ENCODE measurements at places on chromosomes 5 and 9.
A peak's percentile ranks its signal among the peaks of the same experiment; 100 is the strongest.

GRCh38 chr9:129131300-129132145 lies 20.3 kb downstream of the PTPA start:
- DNase-seq = peak; percentile 73

DNA sequence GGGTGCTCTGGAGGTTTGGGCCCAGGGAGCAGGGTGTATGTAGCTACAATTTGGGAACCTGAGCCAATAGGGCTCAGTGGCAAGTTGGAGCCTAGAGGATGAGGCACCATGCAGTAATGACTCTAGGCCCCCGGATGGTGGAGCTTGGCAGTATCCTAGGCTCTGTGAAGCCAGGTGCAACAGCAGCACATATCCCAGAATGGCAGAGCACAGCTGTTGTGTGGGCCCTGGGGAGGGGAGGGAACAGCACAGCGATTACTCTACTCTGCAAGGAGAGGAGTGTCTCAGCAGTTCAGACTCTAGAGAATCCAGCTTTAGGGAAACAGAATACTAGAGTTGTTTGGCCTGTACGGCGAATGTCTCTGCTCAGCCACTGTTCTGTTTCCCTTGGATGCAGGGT lies 56.1 kb downstream of the LRRTM2 start:
- DNase-seq = no peak

DNA sequence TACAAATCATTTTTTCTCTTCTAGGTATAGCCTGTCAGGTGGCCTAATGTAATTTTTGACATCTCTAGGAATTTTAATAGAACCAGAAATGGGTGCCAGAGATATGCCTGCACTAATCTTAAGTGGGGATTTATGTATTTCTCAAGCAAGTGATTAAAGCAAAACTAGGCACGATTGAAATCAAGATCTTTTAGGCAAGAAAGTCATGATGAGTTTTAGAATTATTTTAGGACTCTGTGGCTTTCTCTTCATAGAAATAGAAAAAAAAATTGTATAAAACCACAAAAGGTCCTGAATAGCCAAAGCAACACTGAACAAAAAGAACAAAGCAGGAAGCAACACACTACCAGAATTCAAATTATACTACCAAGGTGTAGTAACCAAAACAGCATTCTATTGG lies 952 bp upstream of the AMACR start:
- DNase-seq = peak; percentile 13

DNA sequence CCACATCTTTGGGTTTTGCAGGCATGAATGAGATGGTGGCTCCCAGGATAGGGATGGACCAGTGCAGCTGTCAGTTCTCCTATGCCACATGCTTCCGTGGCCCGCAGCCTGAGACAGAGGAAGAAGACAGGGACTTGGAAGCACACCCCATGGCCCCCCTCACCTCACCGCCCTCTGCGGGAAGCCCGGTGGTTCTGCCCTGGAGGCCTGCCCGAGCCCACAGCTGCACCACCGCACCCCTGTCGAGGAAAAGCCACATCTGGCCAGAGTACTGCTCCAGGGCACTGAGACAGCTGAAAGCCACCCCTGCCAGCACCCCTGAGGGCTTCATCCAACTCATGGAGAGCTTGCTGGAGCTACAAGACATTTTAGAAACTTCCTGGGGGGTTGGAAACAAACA lies 7.6 kb upstream of the TRMT10B start:
- no peak for DNase-seq

DNA sequence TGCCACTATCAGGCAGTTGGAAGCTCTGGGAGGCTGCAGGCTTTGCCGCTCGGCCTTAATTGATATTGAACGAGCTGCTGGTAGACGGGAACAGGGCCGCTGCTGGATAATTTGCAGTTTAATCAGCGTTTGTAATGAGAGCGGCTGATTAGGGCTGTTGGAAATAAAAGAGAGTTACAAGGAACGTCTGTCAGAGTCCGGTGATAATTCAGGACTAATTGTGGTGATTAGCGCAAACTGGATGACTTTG lies 68.2 kb upstream of the TBCA start:
- no peak for DNase-seq

- DNase-seq = peak; percentile 24
Measured at GRCh38 chr5:37554938-37555337, 175.8 kb downstream of the WDR70 start.

- peak; percentile 72 for DNase-seq
Measured at GRCh38 chr5:61306531-61307131, 25.4 kb upstream of the ZSWIM6 start.

DNA sequence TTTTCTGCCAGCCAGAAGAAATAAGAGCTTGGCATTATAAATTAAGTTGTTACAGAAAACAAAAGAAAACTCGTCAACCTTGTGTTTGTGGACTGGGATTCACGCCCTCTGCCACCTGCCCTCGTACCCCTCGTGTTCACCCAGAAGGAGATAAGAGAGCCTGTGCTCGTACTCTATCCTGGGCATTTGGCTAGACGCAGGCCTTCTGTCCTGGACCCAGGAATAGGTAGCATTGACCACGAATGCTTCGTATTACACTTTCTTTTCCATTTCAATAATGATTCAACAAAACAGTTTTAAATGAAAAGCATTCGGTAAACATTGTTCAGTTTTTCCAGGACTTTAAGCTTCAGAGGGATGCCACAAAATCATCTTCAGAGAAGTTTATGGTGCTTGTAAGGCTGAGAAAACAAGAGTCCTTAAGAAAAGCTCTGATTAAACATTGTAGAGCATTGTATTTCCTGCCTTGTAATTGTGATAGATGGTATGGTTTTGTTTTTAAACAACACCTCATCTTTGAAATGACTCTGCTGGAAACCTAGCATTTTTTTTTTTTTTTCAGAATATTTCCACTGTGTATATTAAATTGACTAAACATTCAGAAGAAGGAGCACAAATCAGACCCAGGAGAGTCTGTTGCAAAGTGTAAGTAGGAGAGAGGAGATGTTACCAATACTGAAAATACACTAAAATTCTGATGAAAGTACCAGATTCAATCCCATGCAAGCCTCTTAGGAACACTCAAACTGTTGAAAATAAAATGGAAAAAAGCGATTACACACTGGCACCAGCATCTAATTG lies 27.6 kb downstream of the MTX3 start:
- DNase-seq = no peak

- no peak for DNase-seq
Measured at GRCh38 chr5:76389513-76390154, 13.5 kb upstream of the IQGAP2 start.

- no peak for DNase-seq
Measured at GRCh38 chr5:20536813-20537212, 548.8 kb upstream of the CDH18 start.

- no peak for DNase-seq
Measured at GRCh38 chr5:15371184-15371583, 128.8 kb upstream of the FBXL7 start.

DNA sequence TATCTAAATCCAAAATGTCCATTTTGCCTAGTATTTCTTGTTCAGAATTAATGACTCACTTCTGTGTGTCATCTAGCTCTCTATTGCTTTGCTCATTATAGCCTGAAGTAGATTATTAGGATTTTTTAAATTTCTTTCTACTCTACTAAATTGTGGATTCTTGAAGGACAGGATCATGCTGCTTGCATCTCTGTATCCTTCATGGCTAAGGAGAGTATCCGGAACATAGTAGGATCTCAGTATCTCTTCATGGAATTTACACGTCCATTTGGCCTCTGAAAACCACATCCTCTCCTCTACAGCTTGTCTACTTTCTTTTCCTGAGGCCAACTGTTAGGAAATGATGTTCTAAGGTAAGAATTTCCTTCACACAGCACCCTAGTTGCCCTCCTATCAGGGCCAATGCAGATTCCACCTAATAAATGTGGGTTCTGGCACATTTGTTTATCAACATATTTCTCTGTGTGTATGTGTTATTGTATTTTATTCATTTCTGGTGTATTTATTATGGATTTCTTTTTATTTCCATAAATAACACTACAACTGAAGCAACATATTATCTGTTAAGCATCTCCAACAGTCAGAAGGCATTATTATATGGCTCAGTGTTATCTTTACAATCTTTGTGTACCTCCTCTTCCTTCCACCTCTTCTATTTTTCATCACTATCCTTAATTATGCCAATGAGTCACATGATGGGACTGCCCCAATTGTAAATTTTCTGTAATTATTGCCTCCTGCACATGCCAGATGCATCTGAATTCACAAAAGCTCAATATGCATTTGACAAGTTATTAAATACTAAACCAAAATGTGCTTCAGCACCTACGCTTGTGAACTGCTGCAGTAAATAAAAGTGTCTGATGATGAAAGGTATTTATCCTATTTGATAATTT lies 557.8 kb upstream of the TLE4 start:
- peak; percentile 61 for DNase-seq

- peak; percentile 70 for DNase-seq
Measured at GRCh38 chr9:135463140-135463539, 16.4 kb upstream of the PPP1R26 start.

GRCh38 chr9:91407580-91408318 lies 15.9 kb downstream of the NFIL3 start:
- no peak for DNase-seq

DNA sequence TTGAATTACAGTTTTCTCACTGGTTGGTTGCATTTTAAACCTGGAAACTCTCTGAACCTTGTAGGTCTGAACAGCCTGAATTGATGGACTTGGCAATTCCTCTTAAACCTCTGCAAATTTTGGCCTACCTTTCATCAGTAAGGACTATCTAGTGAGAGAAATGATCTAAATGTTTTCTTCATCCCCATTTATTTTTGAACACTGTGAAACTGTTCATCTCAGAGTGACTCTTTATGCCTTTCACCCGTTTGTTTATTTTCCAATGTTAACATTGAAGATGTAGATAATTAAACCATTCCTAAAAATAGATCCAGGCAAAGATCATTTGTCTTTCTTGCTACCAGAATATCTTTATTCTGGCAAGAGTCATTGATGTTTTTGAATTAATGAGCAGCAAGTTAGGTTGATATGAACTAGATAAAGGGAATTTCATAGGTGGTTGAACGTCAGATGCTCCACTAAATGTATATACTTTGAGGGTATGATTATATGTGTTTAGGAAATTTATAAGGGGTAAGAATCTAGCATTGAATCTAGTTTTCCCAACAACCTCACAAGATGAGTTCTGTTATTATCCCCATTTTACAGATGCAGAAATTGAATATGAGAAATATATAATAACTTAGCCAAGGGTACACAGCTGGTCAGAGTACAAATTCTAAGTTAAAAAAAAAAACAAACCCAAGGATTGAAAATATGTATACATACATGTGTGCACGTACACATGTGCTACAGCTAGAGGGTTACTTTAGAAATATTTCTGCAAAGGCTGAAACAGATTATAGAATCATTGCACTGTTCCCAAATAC lies 3.4 kb downstream of the CPEB4 start:
- no peak for DNase-seq

DNA sequence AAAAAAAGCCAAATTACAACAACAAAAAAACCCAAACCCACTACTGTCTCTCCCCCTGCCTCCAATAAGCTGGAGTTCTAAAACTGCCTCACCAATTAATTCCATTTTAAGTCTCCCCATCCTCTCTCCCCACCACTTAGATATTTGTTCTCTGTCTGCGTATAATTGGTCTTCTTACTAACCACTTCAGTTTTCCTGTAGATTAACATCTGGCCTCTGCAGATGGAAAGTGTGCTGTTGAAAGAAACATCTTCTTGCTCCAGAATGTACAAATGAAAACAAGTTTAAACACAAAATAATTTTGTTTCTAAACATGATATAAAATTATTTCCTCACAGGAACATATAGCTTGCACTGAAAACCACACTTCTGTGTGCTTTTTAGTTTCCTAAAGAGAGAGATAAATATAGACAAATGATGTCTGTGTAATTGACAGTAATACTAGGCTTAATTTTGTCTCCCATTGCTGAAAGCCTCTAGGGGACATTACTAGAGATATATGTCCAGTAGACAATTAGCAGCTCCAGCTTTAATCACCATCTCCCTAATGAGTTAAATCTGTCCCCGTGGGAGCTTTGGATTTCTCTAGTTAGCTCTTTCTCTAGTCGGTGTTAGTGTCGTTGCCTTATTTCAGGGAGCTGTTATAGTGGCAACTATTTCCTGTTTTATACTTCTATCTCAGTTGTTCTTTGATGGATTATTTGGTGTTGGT lies 164.0 kb downstream of the ARHGAP26 start:
- no peak for DNase-seq

- DNase-seq = no peak
Measured at GRCh38 chr9:80013891-80014290, 442.1 kb downstream of the TLE4 start.

DNA sequence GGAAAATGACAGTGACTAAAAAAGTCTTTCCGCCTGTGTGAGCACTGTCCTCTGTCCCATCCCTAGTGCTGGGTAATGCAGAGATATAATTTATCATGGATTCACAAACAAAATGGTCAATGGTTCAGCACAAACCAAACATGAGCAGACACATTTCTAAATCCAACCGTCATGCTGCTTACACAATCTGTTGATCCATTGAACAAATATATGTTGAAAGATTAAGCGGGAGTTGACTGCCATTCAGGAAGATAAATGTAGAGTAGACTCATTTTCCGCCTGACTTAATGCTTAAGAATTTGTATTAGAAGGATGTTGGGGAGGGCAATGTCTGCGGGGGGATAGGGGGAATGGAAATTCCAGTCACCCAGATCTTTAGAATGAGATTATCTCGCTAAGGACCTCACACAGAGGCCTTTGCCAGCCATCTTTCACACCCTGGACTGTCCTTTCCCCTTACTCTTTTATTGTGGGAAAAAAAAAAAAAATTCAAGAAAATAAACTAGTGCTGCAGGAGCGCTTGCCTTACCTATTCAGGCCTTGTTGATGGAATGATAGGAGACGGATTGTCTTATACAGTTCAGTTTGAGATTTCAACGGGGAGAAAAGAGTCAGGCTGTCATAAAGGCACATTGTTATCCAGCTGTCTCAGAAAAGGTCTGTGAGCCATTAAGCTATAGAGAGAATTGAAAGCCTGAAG lies 153.7 kb downstream of the TLE1 start:
- peak; percentile 79 for DNase-seq

- DNase-seq = peak; percentile 56
Measured at GRCh38 chr5:155027993-155028629, 14.6 kb downstream of the KIF4B start.

DNA sequence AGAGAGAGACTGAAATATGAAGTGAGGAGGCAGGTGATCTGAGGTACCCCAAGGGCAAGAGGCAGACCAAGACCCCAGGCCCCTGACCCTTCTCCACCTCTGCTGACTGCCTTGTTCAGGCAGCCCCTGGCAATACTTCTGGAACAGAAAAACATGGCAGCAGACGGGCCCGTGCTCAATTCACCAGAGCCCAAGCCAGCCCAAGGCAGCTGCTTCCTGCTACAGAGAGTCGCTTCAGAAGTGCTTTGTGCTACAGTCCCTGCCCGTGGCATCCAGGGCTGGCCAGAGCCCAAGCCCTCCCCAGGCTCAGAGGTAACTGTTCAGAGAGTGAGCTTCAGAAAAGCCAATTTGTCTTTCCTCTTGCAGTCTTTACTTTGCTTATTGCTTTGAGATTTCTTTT lies 151.4 kb upstream of the FSTL4 start:
- no peak for DNase-seq

- no peak for DNase-seq
Measured at GRCh38 chr5:5155617-5156016, 15.5 kb downstream of the ADAMTS16 start.

DNA sequence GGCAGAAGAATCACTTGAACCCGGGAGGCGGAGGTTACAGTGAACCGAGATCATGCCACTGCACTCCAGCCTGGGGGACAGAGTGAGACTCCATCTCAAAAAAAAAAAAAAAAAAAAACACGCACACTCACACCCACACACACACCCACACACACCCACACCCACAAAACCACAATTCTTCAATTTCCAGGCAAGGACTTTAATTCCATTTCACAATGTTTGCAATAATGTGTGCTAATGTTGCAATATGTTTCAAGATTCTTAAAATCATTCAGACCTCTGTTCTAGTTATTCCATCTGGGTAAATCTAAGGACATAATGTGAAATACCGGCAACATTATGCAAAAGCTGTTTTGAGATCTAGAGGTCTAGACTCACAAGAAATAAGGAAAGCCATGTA lies 28.3 kb downstream of the CCDC69 start:
- no peak for DNase-seq
